ENCODE measurements at places on chromosomes 16 and 17. TPM values are rescaled to one million over a fixed set of nuclear protein-coding genes. Genes with fewer than 3 reads are reported as not detected.

DNA sequence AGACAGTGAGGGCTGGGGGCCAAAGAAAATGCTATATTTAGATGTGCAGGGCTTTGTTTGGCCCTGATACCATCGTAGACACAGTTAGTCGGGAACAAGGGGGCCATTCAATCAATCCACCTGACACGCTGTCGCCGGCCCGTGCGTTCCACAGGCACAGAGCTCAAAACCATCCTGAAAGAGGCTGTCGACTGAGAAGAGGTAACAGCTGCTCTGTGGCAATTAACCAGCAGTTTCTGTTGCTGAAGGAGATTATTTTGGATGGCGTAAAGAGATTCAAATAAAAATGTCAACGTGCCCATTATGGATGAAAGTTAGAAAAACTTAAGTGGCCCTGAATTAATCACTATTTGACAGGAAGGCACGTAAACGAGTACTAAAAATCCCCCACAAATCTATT, 276.2 kb upstream of the IRX5 start:
- DNase-seq, result no peak

DNA sequence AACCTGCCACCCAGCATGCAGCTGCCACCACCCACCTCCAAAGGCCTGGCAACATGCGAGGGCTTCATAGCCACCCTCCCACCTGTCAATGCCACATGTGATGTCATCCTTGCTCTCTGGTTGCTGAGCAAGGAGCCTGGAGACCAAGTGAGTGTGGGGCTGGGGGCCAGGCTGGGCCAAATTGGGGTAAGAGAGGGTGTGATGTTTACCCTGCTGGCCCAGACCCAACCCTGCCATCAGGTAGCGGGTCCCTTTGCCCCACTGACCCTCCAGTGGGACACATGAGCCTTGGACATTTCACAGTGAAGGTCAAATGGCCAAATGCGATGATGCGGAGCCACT, 8.9 kb downstream of the ALOX15B start:
- no peak for DNase-seq

DNA sequence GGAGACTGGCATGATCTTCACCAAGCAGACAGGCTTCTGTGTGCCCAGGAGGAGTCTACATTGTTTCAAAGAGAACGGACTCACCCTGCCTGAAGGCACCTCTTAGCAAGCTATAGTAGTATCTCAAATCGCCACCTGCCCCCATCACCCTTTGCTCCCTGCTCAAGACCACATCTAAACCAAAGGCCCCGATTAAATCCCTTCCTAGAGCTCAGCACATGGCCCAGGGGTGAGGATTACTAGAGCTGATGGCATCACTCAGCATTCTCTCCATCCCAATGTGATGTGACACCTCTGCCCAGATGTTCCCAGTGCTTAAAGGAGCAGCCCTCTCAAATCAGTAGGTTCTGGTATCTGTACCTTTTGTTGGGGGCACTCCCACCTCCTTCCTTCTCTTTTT, 8.0 kb upstream of the CDC42EP4 start:
- DNase-seq, result no peak

- DNase-seq, result no peak
These were observed 39.7 kb downstream of the B9D1 start for GRCh38 chr17:19322861-19323260.

DNA sequence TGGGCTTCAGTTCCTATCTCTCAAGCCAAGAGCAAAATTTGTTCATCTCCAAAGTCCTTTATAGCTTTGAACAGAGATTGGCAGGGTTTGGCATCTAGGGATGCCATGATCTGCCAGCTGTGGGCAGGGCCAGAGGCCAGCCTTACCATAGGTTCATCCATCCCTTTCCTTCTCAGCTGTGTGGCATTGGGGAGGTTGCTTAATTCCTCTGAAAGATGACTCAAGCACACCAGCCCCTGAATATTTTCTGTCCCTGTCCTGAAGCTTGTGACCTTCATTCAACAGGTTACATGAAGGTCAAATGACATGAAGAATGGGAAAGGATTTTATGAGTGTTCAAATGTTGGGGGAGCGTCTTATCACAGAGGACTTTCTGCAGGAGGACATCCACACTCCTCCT, 3.4 kb downstream of the MT1G start:
- DNase-seq, result no peak

DNA sequence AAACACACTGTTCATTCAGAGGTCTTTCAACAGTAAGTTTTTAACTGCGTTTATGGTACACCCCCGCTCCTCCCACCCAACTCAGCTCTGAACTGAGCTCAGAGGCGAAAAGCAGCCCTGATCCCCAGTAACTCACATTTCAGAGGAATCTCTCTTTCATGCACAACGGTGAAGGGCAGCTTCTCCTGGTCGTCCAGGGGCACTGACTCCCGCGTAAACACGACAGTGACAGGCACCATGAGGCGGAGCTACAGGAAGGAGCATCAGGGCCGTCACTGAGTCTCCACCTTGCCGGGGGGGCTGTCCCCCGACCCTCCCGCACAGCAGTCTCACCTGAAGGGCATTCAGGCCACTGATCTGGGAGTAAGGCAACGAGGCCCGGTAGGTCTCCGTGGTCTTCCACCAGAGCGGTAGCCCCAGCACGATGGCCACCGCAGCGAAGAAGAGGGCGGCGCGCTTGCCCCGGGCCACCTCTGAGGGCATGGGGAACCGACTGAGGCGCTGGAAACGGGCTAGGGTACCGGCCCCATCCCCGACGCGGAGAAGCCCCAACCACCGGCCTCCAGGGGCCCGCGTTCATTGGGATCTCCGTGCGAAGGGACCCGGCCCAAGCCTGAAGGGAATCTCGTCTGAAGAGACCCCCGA, 486 bp downstream of the PIGS start:
- DNase-seq, result no peak

DNA sequence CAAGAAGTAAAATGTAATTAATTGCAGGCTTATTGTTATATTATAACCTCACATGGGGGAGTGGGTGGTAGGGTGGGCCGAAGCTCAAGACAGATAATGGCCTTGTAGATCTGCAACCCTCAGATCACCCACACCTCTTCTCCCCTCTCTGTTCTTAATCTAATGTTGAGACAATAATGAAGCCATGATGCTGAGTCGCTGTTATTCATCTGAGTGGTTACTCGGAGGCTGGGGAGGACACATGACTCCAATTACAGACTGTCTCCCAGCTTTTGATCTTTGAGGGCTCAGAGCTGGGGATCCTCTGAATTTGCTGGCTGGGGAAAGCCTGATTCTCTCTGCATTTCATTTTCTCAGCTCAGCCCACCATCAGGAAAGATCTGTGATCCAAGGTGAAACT, 275.3 kb downstream of the SHISA9 start:
- peak; percentile 47 for DNase-seq

- DNase-seq, result no peak
These were observed 75.4 kb downstream of the DNAH3 start for GRCh38 chr16:21075252-21075651.

CENPN gene
- total RNA-seq, result 8.1 TPM

LGALS9B gene
- not detected for total RNA-seq

All from renal cortical epithelial cell (primary cell).